Glutamatergic neuron (in vitro differentiated cells): ENCODE measurements at places on chromosomes 3 and 15.

DNA sequence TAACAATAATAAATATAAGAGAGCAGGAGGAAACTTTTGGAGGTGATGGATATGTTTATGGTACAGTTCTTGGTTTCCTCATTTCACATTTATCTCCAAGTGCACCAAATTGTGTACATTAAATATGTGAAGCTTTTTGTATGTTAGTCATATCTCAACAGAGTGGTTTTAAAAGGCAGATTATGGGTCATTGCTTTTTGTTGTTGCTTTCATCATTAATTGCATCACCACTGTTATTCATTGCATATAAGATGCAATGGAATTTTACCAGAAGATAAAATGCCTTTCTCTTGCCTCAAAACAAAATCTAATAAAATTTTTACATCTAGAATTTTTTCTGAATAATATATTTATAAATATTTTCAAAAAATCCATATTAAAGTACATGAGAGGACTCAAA is 1198.9 kb upstream of the GBE1 start:
- no peak for DNase-seq

DNA sequence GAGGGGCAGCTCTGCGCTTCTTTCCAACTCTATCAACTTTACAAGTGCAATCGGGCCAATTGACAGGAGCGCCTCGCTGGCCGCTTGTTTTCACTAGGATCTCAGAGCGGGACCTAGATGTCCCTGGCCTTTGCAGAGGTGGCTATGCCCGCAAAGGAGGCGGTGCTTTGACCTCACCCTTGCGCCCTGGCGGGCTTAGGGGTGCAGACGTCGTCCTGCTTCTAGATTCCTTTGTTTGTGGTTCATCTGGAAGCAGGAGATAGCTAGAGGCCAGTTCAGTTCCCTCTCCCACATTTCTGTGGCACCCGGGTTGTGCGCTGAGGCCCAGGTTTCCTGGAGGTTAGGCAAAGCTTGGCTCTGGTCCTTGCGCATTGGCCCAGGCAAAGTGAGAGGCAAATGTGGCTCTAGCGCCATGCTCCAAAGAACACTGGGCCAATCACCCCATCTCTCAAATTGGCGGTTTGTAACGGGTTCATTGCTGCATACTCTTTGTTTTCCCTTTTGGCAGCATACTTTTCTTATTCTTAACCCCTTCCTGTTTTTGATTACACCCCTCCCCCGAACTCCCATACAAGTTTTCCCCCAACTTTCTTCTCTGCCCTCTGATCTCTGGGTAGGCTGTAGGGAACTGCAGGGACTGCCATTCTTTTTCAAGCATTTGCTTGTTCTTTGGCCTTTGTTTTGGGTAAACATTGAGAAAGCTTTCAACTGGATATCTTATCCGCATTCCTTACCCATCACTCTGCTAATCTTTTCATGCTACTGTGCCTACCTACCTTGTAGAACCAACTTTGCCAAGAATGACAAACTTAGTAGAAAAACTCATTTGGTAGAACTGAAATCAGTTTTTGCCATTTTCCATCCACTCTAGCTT is 1.4 kb downstream of the PPM1L start:
- peak; percentile 39 for DNase-seq

GRCh38 chr3:16056217-16056616 is 118.3 kb upstream of the GALNT15 start:
- no peak for DNase-seq

DNA sequence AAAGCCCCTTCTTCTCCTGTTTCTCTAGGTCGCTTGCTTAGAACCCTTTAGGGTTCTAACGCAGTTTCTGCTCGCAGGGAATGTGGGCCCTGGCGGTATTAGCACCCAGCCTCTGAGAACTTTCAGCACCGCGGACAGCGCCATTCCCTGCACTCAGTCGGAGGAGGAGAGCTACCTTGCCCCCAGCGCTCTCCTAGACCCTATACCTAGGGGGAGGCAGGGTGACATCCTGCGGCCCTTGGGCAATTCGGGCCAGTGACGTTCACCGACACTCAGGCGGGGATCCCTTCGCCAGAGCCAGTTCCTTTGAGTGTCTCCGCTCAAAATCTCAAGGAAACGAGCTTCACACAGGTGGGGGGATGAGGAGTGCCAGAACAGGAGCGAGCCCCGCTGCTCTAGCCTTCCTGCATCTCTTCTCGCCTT is 1.3 kb downstream of the SLC7A14 start:
- DNase-seq: peak; percentile 27
